ENCODE measurements at places on chromosomes 4 and X.
A peak's percentile ranks its signal among the peaks of the same experiment; 100 is the strongest.

DNA sequence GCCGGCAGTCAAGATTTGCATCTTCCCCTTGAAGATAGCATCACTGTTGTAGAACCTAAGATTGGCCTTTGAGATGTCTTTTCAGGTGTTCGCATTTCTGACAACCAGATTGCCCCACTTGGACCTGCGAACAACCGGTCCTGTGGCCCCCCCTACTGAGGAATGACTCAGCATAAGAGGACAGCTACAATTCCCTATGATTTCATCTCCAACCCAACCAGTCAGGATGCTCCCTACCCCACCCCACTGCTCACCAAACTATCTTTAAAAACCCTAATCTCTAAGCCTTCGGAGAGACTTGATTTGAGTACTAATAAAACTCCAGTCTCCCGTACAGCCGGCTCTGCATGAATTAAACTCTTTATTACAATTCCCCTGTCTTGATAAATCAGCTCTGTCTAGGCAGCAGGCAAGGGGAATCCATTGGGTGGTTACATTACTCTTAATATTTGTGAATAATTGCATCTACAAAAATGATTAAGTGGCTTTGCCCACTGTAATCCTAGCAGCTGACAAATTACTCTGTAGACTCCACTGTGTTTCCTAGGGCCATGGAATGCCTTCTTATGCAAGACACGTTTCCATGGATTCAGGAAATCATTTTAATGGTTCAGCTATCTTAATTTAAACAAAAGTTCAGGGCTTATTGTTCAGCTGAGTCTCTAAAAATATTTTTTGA, 95.4 kb downstream of the GPR143 start:
- no peak for DNase-seq

DNA sequence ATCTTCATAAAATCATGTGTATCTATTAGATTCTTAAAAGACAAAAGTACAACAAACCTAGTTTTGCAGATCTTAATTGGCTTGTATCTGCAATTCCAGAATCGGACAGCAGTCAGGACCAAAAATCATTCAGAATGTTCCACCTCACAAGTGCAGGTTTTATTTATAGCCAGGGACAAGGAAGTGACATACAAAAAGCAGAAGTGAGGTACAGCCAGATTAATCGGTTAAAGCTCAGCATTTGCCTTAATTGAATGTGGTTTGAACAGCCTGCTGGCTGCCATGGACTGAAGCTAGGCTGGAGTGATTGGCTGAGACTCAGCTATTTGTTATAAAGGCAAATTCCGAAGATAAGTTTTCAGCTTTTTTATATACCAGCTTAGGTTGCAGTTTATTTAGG, 932.6 kb downstream of the C4orf33 start:
- no peak for DNase-seq

GRCh38 chr4:128286474-128287058, 1.0 kb downstream of the PGRMC2 start:
- peak; percentile 12 for DNase-seq

DNA sequence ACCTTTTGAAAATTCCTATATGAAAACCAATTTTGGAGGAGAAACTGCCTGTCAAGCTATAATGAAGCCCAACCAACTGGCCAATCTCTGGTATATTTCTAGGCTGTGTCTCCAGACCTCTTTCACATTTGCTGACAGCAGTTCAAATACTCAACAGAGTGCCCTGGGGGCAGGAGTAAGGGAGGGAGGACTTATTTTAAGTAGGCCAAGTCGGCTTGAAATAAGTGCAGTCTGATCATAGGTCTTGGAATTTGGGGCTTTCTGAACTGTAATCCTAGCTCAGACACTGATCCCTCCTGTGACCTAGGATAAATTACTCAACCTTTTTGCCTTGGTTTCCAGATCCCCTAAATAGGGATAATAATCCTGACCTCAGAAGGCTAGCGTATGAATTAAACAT, 59.4 kb upstream of the SLC7A11 start:
- DNase-seq: no peak

DNA sequence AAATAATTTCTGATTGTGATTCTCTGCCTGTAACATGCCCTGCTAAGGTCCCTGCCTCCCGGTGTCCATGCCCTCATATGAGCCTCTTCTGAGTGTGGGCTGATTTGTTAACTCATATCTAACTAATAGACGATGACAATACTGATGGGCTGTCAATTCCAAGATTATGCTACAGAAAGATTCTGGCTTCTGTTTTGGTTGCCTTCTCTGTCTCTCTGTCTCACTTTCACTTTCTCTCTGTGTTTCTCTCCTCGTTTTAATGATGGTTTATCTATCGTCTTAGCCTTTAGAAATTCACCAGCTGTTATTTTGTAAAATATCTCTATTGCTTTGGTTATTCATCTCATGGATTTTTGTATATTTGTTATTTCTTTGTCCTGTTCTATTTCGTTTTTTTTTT, 312.5 kb upstream of the ANXA10 start:
- no peak for DNase-seq

DNA sequence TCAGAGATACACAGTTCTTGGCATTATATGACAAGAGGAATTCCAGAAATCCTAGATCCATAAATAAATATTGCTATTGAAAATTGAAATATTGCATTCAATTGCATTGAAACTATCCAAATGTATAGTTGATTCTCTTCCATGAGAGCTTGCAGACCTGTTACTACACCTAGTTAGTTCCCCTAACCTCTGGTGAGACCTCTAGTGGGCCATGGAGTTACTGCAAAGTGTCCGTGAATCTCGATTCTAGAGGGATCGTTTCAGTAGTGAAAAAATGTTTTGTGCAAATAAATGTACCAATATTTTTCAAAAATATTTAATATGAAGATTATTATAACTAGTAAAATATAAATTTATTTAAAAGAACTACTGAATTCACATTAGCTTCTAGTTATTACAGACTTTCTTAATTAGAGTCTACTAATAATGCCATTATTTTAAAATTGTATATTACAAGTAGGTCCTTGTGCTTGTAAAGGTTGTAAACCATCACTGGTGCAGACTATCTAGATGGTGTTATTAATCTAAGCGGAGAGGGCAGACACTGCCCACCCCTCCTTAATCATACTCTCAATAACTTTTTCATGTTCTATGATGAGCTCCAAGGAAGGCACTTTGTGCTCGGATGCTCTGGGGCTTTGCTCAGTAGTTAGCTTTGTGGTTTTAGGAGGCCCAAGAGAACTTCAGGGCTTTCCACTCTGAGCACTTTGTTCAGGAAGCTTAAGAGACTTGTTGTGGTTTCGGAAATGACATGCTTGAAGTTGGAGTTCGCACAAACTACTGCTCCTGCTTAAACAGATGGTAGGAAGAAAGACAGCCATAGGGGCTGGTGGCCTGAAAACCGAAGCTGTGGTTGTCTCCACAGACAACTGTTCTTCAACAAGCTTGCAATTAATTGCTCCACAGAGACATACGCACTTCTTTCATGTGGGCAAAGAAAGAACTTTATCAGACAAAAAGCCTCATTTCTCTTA, 42.8 kb downstream of the IL21 start:
- peak; percentile 59 for DNase-seq

- DNase-seq: no peak
Observed at GRCh38 chrX:138006180-138006579, 440.3 kb downstream of the ZIC3 start.

DNA sequence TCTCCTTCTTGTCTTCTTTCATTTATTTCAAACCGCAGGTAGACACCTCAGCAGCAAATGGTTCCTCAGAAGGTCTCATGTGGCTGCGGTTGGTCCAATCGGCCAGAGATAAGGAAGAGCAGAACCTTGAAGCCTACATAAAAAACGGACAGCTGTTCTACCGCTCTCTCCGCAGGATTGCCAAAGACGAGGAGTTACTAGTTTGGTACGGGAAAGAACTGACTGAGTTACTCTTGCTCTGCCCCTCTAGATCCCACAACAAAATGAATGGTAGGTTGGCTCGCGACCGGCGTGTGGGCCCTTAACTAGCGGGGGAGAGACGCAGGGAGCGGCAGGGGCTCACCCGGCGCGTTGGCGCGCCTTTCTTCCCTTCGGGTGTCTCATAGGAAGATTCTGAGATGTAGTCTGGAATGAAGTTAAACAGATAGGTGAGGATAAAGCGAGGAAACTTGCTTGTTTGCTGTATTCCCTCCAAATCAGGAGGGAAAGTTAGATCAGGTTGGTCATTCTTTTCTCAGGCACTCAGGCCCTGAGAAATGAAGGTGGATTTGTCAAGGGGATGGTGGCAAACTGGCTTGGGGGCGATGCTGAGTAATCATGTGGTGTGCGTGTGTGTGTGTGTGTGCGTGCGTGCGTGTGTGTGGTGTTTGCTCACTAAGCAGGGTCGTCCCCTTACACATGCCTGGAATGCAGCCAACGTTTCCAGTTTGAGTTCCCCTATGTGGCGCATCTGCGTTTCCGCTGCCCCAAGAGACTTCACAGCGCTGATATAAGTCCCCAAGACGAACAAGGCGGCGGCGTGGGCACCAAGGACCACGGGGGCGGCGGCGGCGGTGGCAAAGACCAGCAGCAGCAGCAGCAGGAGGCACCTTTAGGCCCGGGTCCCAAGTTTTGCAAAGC, 4.2 kb downstream of the PRDM8 start:
- no peak for DNase-seq

DNA sequence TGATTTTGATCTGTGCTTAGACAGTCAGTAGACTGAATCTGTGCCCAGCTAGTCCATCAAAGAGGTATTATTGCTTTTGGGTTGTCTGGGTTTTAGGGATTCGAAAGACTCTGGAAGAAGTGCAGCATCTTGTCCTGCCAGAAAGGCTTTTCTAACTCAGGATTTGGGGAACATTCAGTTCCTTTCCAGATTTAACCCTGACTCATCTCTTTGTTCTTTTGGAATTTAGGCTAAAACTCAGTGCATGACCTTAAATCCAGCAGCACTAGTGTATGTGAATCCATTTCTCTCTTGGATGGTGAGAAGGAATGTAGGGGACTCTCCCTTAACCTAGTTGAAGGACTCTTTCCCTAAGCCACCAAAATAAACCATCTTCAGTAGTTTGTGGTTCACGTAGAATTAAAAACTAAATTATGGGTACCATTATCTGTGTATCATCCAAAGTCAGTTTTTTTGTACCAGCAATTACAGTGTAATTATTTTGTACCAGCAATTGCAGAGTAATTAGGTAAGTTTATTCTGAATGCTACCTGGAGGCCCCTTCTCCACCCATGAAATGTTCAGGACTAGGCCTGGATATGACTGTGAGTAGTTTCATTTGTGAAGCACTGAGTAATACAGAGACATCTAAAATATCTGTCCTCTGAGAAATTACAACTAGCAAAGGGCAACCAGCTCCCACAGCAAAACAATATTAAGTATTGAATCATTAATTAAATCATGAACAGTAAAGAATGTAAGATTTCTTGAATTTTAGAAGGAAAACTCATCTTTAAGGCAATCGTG, 384.0 kb downstream of the TMA16 start:
- no peak for DNase-seq

DNA sequence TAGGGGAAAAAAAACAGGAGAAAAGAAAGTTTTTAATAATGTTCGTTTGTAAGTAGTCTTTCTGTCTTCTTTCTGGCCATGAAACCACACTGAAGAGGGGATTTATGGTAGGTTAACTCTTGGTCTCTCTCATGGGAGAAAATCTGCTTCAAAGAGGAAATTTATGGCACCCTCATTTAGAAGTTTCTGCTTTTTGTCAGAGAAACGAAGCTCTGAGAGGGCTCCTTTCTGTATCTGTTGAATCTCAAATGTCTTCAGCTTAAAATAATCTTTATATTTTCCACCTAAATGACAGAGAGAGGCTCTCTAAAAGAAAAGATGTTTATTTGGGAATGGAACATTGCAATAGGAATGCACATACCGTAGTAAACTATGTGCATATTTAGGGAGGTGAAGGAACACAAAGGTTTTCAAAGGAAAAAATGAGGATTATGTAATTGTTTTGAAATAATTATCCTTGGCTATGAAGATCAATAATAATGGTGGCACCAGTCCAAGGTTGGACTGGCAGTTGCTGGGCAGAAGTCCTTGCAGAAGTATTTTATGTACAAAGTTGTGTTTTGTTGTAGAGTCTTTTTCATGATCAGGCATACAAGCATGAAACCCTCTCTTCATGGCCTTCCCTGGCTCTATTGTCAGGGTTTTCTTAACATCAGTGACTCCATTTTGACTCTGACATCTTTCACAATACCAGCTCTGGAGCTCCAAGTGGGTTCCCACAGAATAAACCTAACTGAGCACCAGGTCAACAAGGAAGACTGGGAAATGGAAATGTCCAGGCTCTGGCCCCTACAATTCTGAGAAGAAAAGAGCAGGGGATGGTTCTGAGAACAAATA, 53.0 kb upstream of the HPSE start:
- DNase-seq: no peak

- DNase-seq: no peak
Observed at GRCh38 chrX:41922431-41923151, 763 bp downstream of the CASK start.

GRCh38 chr4:159446266-159446976, 343.5 kb downstream of the RAPGEF2 start:
- no peak for DNase-seq

Data from stimulated activated CD4-positive, alpha-beta T cell treated with anti-CD3 and anti-CD28 coated beads, Interleukin-12 subunit alpha, Interleukin-12 subunit beta, amount 100 ng/mL, for 48 hours (primary cell).